ENCODE measurements at places on chromosomes 1 and 21. TPM values are rescaled to one million over a fixed set of nuclear protein-coding genes. Genes with fewer than 3 reads are reported as not detected.

GRCh38 chr1:235027076-235027861, 101.4 kb downstream of the TOMM20 start:
- H3K4me3 ChIP-seq: no peak overlapping the region
- DNase-seq: no peak
- H3K36me3 ChIP-seq: peaks cover 14% of the 10 kb centered on the region
- peaks cover 18% of the 10 kb centered on the region for H3K4me1 ChIP-seq
- H3K27me3 ChIP-seq: no peaks in the 10 kb centered on the region

GRCh38 chr1:208135354-208135753, 108.8 kb downstream of the PLXNA2 start:
- H3K27me3 ChIP-seq: no peaks in the 10 kb centered on the region
- no peaks in the 10 kb centered on the region for H3K36me3 ChIP-seq
- H3K4me3 ChIP-seq: no peak overlapping the region
- no peak for DNase-seq

DNA sequence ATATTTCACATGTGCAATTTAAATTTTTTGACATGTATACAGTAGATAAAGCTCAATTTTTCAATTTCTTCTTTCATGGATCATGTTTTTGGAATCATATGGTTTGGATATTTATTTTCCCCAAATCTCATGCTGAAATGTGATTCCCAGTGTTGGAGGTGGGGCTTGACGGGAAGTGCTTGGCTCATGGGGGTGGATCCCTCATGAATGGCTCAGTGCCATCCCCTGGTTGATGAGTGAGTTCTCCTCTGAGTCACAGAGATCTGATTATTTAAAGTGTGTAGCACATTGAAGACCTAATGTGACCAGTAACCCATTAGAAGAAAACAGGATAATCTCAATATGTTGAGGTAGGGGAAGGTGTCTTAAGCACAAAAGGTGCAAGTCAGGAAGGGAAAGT, 9.1 kb upstream of the IFI16 start:
- peak; percentile 70 for DNase-seq
- peaks cover 29% of the 10 kb centered on the region for H3K4me1 ChIP-seq
- H3K27me3 ChIP-seq: no peaks in the 10 kb centered on the region
- H3K27ac ChIP-seq: no peak overlapping the region
- no peaks in the 10 kb centered on the region for H3K36me3 ChIP-seq

The KRTAP19-5 gene
- total RNA-seq: not detected

The MARK1 gene
- total RNA-seq: 1.8 TPM

Measured in Calu3 (cell line).